Activated CD4-positive, CD25-positive, alpha-beta regulatory T cell treated with anti-CD3 and anti-CD28 coated beads, Interleukin-2, amount 50 U/mL, for 72 hours (primary cell): ENCODE measurements at places on chromosomes 5 and 9.

DNA sequence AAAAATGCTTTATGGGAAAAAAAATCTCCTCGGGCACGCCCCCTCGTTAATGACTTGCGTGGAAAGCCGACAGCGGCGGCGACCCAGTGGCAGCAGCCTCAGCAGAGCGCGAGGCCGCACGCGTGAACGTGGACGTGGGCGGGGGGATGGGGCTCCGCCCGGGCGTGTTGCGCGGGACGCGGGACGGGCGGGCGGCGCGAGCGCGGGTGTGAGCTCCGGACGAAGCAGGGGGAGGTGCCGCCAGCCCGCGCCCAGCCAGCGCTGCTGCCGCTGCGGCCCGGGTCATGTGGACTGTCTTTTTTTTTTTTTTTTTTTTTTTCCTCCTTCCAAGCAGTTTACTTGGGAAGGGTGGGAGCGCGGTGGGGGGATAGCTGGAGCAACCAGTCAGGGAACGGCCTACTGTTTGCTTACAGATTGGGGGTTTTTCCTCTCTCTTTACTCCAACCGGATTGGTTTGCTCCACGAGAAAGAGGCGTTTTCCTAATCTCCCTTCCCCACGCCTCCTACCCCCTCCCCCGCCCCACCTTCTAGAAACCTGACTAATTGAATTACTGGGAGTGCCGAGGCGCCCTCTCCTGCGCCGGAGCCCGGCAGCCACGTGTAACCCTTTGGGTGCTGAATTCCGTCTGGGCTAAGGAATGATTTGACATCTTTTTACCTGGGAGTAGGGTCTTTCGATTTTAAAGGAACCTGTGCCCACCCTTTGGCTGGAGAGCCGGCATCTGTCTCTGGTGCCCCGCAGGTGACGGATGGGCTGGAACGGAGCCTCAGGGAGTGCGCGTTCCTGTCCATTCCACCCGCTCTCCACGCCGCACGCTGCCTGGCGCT lies 1.7 kb upstream of the EFNA5 start:
- DNase-seq, result peak; percentile 31

DNA sequence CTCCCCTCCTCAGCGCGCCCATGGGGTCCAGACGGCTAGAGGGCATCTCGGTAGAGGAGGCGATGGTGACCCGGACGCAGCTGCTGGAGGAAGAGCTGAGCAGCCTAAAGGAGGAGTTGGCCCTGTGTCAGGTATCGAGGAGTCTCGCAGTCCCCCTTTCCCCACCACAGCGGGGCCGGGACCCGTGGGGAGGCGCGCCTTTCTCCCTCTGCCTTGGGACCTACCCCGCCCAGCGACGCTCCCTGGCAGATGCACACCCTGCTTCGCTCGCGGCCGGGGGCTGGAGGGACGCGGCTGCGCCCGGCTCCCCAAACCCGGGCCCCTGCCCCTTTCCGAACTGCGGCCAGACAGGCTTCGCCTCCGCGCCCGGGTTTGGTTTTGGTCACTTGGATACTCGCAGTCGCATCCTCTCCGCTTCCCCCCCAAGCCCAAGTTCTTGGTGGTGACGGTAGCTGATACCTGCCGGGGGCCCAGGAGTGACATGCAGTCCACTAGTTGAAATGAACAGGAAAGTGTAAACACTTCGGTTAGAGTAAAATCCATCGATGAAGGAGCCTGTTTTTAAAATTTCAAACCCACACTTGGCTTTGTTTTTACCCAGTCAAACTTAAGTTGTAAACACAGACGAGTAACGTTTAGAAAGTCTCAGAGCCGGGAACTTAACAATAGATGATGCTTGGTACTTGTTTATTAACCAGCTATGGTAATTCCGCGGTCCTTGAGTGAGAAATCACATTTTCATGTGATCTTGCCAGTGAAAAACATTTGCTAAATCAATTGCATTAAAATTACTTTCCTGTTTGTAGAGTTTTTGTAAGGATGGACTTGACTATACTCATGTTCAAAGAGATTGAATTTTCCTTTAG lies 688 bp downstream of the CNTLN start:
- no peak for DNase-seq

DNA sequence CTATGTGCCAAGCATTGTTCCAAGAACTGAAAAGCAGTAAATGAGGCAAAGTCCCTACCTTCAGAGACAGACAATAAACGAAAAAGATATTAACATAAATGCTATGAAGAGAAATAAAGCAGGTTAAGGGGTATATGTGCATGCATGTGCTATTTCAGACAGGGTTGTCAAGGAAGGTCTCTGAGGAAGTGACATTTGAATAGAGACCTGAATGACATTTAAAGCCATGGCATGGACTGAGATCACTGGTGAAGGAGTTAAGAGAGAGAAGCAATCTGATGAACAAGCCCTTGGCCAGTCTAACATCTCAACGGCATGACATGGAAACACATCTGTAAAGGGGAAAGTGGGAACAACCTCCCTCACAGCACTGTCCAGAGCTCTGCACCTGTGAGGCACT lies 14.5 kb downstream of the FBXO10 start:
- no peak for DNase-seq

GRCh38 chr9:134220311-134220710 lies 55.9 kb upstream of the RNU6ATAC start:
- no peak for DNase-seq

DNA sequence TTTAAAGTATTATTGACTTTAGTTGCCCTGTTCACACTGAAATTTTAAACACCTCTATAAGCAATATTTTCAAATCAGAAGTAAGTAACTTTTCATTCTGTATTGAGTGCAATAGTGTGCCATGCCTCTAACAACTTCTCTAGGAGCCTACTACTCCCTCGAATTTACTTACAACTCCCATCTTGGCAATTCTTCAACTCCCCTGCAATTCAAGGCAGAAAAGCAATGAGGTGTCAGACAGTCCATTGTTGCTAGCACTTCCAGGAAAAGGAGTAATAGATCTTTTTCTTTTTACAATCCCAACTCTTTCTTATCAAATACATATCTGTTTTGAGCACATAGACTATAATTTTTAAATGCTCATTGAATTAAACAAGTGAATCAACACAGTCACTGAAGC lies 222.7 kb upstream of the PUM3 start:
- DNase-seq, result no peak

DNA sequence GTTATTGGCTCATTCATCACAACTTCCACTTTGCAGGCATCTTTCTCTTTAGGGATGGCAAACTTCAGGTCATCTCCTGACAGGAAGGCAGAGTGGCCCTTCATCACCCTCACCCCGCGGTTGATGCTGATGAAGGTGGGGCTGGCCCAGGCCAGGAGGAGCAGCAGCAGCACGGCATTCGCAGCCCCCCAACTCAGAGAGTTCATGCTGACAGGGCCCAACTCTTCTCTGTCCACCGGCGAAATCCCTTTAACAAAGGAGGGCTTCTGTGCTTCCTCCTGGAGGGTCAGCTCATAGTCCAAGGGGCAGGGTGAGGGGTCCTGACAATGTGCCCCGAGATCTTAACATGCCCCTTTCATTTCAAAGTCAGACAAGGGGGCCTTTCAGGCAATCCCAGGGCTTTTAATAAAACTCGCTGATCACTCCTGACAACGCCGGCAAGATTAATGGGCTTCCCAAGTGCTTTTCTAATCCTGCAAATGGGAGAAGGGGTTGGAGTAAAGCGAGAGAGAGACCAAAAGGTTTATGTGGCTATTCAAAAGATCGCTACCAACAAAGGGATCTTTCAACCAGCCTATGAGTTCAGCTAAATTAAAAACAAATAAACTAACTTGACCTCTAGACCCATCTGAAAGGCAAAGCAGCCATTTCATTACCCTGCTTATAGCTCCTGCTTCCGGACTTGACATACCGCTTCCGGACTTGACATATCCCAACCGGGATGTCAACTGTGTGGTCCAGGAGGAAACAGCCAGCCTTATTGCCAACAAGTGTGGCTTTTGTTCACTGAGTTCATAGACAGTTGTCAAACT lies 41.2 kb downstream of the FREM1 start:
- no peak for DNase-seq
